ENCODE measurements at places on chromosomes 7 and 10.

- no peak for DNase-seq
These were observed 160.7 kb downstream of the MALRD1 start for GRCh38 chr10:19209319-19209718.

GRCh38 chr7:29505931-29506330 lies 57.7 kb upstream of the PRR15 start:
- no peak for DNase-seq

GRCh38 chr7:4361774-4362173 lies 320.3 kb upstream of the FOXK1 start:
- DNase-seq, result no peak

GRCh38 chr10:74824184-74824899 lies 2.1 kb upstream of the KAT6B start:
- peak; percentile 38 for DNase-seq

DNA sequence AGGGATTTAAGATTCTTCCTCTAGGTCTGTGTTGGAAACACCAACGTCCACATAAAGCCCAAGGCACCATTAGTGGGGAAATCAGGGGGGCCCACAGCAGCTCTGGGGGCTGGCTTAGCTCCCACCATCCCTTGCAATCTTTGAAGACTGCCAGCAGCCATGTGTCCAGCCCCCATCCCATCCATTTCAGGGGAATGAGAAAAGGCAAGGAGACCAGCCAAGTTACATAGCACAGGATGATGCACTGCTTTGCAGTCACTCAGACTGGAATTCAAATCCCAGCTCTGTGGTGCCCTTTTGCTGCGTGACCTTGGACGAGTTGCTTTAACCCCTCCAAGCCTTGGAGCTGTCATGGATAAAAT lies 108.9 kb upstream of the ZMIZ1 start:
- DNase-seq, result no peak

GRCh38 chr10:108360187-108360586 lies 1195.7 kb upstream of the SORCS1 start:
- no peak for DNase-seq

DNA sequence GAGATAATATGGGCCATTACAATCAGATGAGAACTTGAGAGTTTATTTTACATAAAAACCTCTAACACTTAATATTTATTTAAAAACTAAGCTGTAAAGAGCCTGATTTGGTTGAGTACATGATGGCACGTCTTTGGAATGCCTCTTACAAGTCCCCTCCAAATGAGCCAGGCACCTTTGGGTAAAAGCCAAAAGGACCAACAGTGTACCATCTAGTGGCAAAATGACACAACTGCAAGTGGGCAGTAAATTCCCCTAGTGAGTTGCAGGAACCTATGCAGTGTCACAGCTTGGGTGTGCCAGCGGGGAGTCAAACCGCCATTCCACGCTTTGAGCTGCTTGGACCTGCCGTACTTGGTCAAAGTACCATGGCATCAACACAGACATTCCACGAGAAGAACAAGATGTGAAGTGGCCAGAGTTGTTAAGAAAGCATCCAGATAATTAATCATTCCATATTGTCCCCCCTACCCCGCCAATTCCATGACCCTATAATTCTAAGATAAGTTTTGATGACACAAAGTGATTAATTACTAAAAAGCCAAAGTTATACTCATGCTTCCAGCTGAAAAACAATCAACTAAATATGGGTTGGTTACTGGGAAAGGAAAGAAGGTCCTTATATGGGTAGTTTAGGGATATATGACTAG lies 115.2 kb downstream of the SORBS1 start:
- peak; percentile 61 for DNase-seq

DNA sequence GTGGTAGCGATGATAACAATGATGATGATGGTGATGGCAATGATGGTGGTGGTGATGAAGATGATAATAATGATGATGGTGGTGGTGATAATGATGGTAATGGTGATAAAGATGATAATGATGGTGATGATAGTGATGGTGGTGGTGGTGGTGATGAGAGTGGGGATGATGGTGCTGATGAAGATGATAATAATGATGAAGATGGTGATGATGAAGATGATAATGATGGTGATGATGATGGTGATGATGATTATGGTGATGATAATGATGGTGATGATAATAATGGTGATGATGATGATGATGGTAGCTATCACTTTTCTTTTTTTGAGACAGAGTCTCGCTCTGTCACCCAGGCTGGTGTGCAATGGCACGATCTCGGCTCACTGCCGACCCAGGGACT lies 144.5 kb upstream of the PCBD1 start:
- DNase-seq, result no peak

DNA sequence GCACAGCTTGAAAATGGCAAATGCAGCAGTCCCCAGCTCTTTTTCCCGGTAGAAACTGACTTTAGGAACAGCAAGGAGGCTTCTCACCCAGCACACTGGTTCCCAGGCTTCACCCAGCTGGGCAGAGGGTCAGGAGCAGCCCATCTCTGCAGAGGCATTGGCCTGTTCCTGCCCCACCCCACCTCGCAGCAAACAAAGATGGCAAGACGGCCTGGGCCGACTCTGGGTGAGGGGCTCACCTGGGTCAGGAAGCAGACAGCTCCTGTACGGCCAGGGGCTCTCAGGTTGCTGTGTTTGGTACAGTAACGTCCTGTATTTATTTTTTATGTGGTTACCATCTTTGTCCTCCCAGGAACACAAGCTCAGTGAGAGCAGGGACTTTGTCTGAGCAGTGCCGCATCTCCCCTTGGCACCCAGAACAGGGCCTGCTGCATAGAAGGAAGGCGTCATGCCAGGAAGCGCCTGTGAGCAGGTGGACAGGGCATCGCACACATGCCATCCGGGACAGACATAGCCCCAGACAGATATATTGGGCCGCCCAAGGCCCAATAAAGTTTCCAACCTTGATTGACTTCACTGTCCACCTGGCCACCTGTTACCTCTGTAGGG lies 585.0 kb upstream of the FOXK1 start:
- no peak for DNase-seq

- no peak for DNase-seq
These were observed 36.9 kb upstream of the GSDME start for GRCh38 chr7:24793982-24794648.

DNA sequence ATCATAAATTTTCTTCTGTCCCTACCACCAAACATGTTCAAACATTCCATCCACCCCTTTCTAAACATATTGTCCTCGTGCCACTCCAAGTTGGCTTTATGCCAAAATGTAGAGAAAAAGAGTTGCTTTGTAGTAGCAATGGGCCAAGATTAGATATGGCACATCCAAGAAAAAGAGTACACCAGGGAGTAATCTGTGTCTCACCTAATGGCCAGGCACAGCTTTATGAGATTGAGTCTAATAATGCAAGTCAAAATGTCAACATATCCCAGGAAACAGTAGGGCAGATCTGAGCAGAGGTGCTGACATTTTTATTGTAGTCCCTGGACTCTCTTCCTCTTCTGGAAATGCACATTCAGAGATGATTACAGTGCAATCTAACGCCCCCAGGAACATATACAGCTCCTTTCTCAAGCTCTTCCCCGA lies 5.7 kb upstream of the OR6V1 start:
- no peak for DNase-seq

DNA sequence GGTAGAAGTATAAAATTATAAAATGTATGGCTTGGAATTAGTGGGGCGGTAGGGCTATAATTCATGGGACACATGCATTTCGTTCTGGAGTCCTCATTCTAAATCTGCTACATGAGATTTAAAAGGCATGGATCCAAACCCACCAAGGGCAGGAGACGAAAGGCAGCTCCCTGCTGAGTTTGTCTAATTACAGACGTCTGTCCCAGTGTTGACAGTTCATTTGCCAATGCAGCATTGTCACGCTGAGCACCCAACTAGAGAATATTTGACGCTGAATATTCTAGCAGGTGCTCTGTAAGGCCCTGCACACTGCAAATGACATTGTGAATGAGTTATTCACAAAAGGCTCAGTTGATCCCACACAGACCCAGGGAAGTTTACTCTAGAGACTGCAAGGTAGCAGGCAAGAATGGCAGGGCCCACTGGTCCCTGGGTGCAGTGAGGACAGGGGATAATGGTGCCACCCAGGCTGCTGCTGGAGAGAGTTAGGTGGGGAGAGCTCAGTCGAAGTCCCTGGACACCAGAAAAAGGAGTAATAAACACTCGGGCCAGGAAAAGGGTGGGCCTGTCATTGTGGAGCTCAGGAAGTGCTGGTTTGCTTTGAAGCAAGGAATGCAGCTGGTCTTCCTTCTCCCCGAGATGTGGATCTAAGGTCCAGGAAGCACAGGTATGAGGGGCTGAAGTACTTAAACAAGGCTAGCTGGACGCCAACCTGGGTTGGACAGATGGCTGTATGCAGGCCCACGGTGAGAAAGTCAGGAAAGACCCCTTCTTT lies 75.0 kb upstream of the JCAD start:
- no peak for DNase-seq

DNA sequence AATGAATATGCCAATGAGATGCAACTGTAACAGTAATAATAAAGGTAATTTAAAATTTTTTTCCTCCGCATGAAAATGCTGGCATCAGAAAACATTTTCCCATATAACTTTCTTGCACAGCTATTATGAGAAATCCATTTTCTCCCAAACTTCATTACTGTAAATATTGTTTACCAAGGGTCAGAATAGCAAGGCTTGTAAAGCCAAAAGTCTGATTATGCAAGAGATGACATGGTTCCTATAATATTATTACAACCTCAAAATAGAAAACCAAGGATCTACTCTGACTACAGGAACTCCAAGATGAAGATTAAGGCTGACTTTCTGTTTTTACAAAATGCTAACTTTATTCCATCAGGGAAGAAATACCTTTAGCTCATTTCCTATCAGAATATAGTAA lies 162.7 kb upstream of the CDK1 start:
- DNase-seq, result no peak

GRCh38 chr10:22666287-22667092 lies 47.9 kb downstream of the PIP4K2A start:
- peak; percentile 79 for DNase-seq

GRCh38 chr10:121864653-121865052 lies 63.2 kb downstream of the ATE1 start:
- DNase-seq, result no peak

GRCh38 chr7:92244808-92245486 lies 767 bp downstream of the KRIT1 start:
- no peak for DNase-seq

DNA sequence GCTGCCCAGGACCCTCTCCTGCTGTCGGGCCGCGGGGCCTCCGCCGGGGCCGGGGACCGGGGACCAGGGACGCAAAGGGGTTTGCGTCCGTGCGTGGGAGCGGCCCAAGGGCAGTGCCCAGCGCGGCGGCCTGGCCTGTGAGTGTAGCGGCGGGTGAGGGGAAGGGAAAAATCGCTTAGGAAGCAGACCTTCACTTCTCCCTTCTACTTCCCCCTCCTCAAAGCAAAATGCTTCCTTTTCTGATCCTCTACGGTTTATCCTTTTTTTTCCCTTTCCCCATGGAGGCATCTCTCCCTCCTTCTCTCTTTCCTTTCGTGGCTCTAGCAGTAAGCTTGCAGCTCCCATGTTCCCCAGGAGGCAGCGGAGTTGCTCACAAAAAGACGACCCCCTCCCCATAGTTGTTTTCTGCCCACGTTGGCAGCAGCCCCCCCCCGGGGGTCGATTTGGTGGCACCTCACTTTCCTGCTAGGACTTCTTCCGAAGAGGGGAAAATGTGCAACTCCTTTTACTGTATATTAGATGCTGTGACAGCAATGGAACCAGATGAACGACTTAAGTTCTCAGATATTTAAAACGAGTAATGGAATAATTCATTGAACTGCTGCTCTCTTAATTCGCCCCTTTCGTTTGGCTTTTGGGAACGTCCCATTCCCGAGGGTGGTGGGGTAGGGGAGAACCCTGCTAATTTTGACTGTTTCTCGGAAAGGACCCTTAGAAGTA lies 724 bp downstream of the CAPZA2 start:
- peak; percentile 18 for DNase-seq

DNA sequence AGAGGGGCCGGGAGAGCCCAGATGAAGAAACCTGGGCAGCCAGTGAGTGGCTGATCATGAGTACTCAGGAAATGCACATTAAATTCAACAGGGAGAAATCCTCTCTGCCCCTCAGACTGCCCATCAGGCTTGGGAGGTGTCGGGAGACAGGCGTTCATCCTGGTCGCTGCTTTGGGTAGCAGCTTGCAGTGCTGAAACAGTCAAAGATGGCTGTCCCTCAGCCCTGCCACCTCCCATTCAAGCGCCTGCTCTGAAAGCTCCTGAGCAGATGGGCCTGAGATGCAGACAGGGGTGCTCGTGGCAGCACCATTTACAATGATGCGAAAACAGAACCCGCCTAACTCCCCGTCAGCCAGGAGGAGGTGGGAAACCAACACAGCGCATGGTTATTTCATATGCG lies 3.6 kb upstream of the JAKMIP3 start:
- DNase-seq, result no peak

GRCh38 chr10:23422003-23422411 lies 16.9 kb upstream of the OTUD1 start:
- DNase-seq, result no peak

GRCh38 chr7:85452674-85453073 lies 265.8 kb upstream of the SEMA3D start:
- no peak for DNase-seq

DNA sequence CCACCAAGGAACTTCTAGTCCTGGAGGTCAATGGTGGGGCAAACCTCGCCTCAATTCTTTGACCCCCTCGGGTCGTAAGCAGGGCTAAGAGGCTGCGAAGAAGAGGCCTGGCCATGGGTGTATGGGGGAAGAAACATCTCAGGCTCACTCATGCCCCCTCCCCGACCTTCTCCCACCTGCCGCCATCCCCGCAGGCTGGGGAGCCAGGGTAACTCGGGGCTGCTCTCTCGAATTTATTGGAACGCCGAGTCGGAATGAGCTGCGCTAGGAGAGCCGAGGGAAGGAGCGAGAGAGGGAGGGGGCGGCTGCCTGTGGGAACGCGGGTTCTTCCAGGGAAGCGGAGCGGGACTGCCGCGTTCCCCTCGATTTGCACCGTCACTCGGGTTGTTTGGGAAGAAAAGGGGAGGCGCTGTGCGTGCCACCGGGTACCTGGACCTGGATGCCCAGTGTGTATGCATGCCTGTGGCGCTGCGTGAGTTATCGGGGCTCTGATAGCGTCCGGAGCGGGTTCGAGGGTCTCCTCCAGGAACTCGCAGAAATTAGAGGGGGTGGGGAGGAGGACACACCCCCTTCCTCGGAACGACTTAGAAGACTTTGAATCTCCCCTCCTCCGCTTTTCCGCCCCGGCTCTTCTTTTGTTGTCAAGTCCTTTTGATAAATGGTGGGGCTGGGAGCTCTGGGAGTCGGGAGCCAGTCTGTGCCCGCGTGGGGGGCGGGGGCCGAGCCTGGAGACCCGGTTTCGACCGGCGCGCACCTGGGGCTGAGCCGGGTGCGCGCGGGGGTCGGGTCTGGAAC lies 1.8 kb upstream of the ZNF503 start:
- DNase-seq, result no peak

Data from activated CD4-positive, alpha-beta T cell treated with anti-CD3 and anti-CD28 coated beads, Interleukin-2, Interleukin-6, amounts not matched to agents 100 ng/mL and 50 ng/mL, durations not matched to agents 16 hours and 8 hours (primary cell).